ENCODE measurements at places on chromosomes 13 and 19.

GRCh38 chr13:97976610-97977521, 23.4 kb downstream of the IPO5 start:
- peak; percentile 18 for DNase-seq

DNA sequence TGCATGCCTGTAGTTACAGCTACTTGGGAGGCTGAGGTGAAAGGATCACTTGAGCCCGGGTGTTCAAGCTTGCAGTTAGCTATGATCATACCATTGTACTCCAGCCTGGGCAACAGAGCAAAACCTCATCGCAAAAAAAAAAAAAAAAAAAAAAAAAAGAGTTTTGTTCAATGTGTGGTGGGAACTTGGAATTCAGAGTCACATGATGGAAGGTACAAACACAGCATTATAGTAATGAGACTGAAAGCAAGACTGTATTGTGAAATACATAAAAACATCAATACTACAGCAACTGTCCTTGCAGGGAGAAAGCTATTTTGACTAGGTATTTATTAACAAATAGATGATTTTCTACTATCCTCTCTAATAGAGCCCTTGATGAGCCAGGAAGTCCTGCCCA, 393.2 kb downstream of the DLEU7 start:
- no peak for DNase-seq

DNA sequence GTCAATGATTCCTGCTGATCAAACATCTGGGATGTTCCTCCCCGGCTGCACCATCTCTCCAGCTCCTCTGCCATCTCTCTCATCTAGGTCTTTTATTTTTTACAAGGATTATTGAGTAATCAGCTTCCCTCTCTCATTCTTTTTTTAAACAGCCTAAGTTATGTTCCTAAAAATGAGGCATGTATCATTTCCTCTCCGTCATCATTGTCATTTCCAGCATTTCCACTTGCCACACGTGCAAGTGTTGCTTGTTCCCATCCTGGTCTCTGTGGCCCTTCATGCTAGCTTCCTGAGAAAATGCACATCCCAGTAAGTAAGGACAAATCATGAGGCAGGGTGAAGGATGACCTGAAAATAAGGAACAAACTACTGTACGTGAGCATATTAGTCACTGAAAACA, 102.7 kb upstream of the POSTN start:
- no peak for DNase-seq

- no peak for DNase-seq
Measured at GRCh38 chr13:76387566-76387965, 498.6 kb downstream of the KCTD12 start.

GRCh38 chr19:10461047-10461949, 41.0 kb downstream of the PDE4A start:
- DNase-seq: peak; percentile 78

GRCh38 chr19:8609279-8610040, 1.1 kb downstream of the ADAMTS10 start:
- DNase-seq: peak; percentile 10

DNA sequence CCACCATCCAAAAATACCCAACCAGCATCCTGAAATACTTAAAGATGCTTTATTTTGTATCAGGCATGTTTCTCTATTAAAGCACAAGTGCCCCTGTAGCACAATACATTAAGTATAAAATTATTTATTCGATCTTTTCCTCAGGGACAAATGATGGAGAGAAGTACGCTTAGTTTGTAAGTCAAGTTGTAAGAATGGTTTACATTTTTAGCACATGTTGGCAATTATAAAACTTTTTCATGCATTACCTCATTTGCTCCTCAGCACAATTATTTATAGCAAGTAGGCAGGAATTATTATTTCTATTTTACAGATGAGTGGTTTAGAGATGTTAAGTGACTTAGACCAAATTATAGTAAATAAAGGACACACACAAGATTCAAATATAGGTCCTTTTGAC, 232.6 kb upstream of the HTR2A start:
- no peak for DNase-seq

DNA sequence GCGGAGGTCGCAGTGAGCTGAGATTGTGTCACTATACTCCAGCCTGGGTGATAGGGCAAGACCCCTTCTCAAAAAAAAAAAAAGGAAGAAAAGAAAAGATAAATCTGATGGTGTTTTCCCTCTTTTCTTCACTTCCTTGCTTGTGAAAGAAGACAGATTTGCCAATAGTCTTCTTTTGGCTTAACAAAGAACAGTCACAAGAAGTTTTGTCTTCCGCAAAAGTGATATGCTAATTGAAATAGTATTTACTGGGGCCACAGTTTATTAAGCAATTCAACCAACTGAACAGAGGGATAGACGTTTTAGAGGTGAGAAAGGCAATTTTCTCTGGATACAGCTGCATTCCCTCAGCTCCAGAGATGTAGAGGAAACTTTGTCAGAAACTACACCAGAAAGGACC, 22.9 kb upstream of the PLAUR start:
- no peak for DNase-seq

- DNase-seq: no peak
Measured at GRCh38 chr13:51796546-51796945, 7.4 kb downstream of the DHRS12 start.

DNA sequence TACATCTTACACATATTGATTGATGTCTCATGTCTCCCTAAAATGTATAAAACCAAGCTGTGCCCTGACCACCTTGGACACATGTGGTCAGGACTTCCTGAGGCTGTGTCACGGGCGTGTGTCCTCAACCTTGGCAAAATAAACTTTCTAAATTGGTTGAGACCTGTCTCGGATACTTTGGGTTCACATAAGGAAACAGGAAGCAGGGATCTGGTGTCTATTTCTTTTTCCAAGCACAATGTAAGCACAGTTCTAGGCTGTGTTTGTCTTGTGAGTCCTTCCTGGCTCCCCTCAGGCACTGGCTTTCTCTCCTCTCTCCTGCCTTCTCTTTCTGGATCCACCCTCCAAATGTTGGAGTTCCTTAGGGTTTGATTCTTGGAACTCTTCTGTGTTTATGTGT, 27.6 kb upstream of the TPT1 start:
- DNase-seq: no peak

DNA sequence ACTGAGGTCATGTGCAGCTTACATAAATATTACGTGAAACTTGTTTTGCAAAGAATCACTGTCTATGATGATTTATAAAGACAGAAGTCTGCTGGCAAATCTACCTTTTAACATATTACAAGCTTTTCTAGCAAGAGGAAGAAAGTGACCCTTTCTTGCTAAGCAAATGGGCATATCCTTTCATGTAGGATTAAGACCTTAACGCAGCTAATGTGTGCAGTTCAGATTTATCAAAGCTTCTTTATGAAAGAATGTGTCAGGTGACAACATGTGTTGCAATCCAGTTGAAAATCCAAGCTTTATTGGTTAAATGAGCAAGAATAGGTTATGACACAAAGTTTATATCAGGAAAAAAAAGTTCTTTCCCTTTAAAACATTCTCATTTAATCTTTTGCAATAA, 115.6 kb upstream of the NBEA start:
- DNase-seq: no peak

DNA sequence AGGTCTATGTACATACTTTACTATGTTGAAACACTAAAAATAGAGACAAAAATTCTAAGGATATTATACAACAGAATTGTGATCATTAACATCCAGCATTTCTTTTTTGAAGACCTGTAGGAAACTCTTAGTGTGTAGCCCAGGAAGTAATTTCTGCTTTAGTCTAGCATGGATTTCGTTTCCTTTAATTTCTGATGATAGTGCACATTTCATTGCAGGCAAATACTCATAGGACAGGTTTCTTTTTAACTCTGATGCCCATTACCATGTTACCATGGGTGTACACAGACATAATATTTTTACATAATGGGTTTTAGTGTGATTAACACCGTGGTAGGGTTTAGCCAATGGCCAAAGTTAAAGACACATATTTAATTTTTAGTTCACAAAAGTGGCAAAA, 27.1 kb downstream of the LIG4 start:
- DNase-seq: no peak

DNA sequence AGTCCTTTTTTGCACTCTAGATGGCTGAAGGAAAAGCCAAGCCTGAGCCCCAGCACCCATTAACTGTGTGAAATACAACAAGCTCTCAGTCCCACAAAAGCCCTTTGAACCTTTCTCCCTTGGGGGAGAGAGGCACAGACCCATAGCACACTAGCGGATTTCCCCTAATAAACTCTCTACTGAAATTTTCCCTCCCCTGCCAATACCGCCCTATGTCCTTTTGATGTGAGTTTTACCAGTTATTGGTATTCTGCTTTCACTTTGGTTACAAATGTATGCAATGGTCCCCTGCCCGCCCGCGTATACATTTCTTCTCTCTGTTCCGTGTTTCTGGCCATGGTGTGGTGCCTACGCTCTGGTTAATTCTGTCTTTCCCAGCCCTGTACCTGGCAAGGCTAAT, 54.0 kb upstream of the MYO16 start:
- DNase-seq: no peak

- DNase-seq: no peak
Measured at GRCh38 chr13:32141462-32141861, 109.9 kb downstream of the FRY start.

- DNase-seq: peak; percentile 20
Measured at GRCh38 chr13:107650081-107650701, 565.1 kb downstream of the LIG4 start.

- no peak for DNase-seq
Measured at GRCh38 chr13:45695198-45695730, 6.9 kb upstream of the CBY2 start.

GRCh38 chr19:51377422-51377821, 5.0 kb upstream of the NKG7 start:
- no peak for DNase-seq

- DNase-seq: no peak
Measured at GRCh38 chr13:94928127-94928775, 215.9 kb upstream of the SOX21 start.

DNA sequence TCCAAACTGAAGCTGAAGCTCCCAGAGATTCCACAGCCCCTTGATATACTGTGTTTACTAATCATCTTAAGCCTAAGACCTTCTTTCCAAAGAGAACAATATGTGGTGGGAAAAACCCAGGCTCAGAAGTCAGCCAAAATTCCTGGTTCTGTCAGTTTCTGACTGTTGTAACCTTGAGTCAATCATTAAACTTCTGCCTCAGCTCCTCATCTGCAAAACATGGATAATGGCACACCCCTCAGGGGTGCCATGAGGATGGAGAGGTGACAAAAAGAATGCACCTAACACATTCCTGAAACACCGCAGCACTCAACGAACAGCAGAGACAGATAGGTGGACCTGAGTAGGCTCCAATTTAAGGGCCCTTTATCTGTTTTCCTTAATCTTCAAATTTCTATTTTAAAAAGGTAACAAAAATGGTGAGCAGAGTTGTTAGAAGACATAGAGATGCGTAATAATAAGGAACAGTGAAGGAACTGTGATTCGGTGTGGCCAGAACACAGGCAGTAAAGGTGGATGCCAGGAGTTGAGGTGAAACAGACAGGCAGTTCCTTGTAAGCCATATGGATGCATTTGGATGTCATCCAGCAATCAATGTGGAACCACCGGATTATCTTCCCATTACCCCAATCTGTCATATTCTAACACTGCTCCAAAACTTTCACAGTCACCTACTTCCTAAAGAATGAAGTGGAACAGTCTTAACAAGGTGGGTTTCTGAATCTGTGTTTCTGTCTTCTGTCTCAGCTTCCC, 56.6 kb upstream of the DOCK9 start:
- DNase-seq: no peak

DNA sequence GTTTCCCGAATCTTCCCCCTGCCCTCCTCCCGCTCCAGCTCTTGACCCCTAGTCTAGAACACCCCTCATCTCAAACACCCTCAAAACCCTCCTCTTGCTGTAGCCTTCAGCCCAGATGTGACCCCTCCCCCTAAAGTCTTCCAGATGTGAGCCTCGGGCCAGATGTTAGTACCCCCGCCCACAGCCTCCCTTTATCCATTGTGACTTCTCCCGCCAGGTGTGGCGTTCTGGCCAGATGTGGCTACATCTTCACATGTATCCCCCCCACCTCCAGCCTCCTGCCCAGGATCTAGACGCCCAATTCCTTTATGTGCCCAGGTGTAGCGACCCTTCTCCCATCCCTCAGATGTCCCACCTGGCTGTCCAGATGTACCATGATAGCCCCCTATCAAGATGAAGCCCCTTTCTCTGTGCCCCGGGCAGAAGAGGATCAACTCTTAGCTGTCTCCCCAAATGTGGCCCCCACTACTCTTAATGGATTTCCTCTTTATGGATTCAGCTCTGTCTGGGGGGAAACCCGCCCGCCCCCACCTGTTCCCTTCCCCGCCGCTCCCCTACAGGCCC, 517 bp upstream of the LTBP4 start:
- DNase-seq: no peak

DNA sequence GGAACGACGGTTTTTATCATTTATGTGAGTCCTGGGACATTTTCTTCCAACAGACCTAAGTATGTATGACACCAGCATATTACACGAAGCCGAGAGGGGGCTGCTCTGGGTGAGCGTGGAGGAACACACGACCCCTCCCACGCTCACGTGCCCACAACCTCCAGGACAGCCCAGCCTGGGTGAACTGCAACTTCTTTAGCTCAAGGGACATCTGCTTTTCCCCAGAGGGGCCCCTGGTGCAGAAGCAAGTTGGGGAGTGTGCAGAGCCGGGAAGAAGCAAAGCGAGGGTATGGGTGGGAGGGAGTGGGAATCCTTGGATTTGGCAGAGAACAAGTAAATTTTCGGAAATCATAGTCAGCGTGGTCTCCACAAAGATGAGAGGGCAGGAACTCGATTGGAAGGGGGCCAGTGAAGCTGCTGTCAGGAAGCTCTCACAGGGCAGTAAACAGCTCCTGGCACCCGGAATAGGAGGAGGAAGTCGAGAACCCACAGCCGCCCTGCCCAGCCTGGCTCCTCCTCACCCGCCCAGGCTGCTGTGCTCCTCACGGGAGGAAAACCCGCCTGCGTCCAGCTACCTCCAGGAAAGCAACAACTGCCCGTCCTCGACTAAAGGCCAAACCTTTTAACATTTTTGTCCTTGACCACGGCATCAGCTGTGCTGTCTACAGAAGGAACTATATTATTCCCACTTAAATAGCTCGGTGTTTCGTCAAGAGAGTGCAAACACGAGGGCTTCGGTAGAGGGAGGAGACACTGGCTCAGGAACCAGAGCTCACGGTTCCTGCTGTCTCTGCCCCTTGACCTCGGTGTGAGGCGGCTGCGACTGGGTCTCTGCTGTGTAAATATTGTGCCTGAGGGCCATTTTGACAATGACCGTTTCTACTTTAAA, 17.2 kb upstream of the CFAP97D2 start:
- peak; percentile 44 for DNase-seq

DNA sequence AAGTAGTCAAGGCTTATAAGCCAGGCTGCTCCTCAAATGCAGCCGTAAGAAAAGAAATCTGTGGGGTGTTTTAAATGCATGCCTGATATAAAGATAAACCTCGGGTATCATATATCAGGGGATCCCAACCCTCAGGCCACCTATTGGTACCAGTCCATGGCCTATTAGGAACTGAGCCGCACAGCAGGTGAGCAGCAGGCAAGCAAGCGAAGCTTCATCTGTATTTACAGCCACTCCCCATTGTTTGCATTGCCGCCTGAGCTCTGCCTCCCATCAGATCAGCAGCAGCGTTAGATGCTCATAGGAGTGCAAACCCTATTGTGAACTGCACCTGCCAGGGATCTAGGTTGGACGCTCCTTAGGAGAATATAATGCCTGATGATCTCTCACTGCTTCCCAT, 233.5 kb upstream of the SERP2 start:
- no peak for DNase-seq

Measured in C1 segment of cervical spinal cord (tissue), 14 donors.